ENCODE measurements at places on chromosomes 3 and 15.

DNA sequence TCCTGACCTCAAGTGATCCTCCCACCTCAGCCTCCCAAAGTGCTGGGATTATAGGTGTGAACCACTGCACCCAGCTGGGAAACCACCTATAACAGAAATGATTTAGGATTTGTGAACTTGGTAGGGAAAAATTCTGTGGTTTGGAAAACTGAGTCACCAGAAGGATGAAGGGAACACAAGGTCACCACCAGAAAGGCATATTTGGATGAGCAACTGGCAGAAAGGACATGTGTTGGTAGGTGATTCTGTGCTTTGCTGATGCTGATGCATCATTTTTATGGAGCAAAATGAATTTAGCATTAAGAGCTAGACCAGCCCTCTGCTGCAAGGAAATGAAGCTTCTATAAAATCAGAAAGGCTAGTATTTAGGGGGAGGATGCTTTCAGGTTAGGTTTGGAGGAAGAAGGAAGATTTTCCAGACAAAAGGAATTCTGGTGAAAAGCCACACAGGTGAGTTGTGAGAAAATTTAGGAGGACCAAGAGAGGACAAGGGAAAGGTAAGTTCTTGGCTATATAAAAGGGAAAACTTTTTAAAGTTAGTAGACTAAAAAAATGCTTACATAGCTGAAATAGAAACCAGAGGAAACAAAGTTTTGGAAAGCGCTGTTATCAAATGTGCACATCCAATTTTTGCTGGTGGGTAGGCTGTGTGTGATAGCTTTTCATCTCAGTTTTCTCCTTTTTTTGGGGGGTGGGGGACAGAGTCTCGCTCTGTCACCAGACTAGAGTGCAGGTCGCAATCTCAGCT, 3.6 kb downstream of the PXK start:
- DNase-seq: no peak

- no peak for DNase-seq
Measured at GRCh38 chr3:133188996-133189395, 150.8 kb downstream of the TMEM108 start.

- DNase-seq: no peak
Measured at GRCh38 chr15:73901126-73901810, 25.0 kb upstream of the LOXL1 start.

DNA sequence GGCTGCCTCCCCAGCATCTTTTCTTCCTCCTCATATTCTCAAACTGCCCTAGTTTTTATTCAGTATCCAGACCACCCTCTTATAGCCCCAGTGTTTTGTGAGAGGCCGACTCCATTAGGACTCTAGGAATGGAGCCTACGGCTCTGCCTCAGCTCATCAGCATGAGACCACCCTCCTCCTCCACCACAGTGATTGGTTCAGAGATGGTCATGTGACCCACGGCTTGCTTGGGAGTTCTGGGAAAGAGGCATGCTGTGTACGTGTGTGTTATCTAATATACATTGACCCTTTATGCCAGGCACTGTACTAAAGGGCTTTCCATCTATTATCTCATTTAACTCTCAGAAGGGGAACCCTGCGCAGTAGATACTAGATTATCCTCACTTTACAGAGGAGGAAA, 17.8 kb upstream of the CMTM7 start:
- no peak for DNase-seq

GRCh38 chr3:168801794-168802193, 706.1 kb upstream of the GOLIM4 start:
- no peak for DNase-seq

Measured in CD4-positive, alpha-beta T cell treated with Interleukin-17A for 1 hour (primary cell).